HS-5 (cell line): ENCODE measurements at places on chromosomes 16 and 17.

GRCh38 chr17:79154951-79155585 is 80.4 kb downstream of the ENGASE start:
- DNase-seq, result no peak

DNA sequence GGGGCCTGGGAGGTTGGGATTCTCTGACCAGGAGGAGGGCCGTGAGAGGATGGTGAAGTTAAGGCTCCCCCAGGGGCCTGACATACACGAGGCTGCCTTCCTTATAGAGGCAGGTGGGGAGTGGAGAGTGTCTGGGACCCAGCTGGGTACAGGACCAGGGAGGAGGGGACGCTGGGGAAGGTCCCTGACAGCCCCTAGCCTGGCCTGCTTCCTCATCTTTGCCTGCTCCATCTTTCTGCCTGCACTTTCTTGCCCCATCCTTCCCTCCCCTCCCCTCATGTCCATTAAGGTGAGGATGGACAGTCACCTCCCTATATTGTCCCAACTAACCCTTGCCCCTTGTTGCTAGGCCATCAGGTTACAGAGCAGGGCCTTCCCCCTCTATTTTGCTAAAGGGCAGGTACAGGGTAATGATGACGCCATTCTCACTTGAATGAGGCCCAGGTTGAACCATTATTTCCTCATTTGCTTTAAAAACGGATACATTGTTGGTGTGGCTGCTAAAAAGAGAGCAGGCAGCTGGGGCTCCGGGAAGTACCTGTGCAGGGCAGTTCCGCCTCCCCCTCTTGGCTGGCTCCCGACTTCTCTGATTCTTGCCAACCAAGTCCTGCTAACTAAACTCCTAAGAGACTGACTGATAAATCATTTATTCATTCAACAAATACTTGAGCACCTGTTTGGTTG is 1.3 kb downstream of the C17orf99 start:
- DNase-seq, result no peak

DNA sequence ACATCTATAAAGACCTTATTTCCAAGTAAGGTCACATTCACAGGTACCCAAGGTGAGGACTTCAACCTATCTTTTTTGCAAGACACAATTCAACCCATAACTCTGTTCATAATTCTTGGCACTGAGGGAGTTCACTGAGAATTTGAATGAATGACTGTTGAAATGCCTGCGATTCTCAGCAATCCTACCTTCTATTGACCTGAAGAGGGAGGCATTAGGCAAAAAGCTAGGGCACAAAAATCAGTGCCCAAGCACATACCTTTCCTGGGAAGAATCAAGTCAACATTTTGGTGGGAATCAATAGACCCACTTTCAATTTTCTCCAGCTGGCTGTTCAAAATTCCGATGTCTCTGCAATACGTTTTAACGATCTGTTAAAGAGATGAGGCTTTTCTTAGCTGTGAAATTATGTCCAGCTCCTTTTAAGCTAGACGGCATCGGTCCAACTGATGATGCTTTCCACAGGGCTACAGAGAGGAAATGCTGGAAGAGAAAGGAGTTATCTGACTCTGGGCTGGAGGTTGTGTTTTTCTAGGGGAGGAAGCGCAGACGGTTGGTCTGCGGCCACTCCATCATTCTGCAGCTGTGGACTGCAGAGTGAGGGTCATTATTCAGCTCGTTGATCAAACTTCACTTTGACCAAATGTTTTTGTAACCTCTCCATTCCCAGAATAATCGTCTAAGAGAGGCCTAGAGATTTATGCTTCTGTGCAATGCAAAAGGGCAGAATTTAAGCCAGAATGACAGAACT is 25.2 kb downstream of the BCO1 start:
- no peak for DNase-seq

DNA sequence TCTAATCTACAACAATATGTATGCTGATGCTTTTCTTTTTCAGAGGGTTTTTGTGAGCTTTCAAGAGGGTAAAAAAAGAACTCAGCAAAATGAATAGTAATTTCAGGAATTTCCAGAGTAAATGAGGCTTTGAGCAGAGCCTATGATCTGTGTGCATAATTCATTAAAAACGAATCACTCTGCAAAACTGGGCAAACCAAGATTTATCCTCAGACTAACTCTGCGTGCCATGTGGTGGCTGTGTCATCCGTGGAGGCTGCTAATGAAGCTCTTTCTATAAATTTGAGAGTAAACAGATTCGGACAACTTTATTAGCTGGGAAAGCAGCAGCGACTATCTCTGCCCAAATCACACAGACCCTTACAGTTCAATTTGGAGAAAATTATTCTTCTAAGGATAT is 83.8 kb downstream of the FOXL1 start:
- no peak for DNase-seq

DNA sequence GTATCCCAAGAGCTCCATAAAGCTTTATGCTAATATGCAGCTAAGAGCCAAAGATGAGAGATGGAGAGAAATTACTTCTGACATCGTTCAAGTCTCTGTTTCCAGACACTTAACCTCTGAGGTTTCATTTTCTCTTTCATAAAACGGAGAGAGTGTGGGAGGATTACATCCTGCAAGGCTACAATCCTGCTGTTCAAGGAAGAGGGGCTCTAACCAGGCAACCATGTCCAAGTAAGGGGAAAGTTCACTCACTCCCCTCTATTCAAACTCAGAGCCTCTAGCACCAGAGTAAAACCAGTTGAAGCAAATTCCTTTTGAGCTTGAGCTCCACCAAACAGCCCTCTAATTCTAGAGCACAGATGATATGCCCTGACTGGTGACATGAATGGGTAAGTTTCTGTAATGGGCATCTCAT is 397.4 kb downstream of the NPIPA8 start:
- DNase-seq, result no peak
